ENCODE measurements at places on chromosomes 1 and 21.
A peak's percentile ranks its signal among the peaks of the same experiment; 100 is the strongest.

GRCh38 chr1:235950318-235950717, 83.6 kb upstream of the LYST start:
- no peak for DNase-seq

DNA sequence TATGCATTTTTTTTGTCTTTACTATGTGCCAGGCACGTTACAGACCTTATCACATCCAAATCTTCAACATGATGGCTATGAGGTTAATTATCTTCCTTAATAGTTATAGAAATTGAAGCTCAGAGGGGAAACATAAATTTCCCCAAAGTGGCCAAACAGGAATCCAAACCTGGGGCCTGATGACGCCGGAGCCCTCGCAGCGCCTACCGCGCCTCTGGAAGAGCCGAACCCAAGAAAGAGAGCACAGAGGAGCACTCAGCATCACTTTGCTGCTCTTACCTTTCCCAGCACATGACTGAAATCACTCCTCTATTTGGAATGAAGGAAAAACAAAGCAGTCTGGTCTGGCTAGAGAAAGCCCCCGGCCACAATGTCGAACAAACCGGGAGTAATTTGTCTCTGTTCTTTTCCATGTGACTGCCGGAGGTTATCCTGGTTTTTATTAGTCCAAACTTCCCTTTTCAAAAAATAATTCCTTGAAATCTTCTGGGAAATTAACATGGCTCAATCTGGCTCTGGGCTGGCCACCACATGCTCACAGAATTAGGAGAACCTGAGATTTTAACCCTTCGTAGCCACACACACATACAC, 195.5 kb downstream of the ADSS2 start:
- DNase-seq: no peak

GRCh38 chr1:115958866-115959265, 17.4 kb upstream of the SLC22A15 start:
- DNase-seq: peak; percentile 76

DNA sequence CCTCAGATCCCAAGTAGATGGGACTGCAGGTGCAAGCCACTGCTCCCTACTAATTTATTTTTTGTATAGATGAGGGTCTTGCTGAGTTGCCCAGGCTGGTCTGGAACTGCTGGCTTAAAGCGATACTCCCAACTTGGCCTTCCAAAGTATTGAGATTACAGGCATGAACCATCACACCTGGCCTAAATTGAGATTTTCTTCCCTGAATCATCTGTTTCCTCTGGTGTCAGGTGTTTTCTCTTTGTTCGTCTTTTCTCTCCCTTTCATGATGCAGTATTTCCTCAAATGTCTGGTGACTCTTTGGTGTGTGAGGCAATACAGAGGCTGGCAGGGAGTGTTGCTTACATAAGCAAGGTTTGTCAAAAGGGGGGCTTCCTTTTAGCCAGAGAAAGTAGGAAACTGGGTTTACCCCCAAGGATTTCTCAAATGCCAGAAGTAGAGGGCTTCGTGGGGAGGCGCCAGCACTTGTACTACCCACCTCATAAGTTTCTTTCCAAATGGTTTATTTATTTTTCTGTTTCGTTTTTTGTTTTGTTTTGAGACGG, 27.6 kb downstream of the CLDN14 start:
- DNase-seq: no peak

GRCh38 chr1:231121533-231121932, 40.3 kb upstream of the TRIM67 start:
- no peak for DNase-seq

DNA sequence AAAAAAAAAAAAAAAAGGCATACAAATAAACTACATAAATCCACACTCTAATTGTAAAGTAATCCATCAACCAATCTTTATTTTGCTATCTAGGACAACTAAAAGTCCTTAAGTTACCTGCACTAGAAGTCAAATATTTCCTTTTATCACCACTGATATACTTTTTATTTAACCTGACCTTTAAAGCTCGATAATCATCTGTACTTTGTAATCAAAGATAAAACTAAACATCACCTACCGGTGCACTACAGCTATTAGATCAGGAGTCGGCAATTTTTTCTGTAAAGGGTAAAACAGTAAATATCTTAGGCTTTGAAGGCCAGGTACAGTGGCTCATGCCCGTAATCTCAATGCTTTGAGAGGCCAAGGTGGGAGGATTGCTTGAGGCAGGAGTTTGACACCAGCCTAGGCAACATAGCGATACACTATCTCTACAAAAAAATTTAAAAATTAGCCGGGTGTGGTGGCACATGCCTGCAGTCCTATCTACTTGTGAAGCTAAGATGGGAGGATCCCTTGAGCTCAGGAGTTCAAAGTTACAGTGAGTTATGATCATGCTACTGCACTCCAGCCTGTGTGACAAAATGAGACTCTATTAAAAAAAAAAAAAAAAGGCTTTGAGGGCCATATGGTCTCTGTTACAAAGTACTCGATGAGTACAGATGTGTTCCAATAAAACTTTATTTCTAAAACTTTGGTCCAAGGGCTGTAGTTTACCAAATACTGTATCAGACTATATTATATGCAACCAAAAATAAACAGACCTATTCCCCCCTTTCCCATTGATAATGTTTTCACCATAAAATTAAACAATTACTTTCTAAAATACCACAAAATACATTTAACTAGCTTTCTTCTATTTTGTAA, 47.1 kb downstream of the TESK2 start:
- no peak for DNase-seq

DNA sequence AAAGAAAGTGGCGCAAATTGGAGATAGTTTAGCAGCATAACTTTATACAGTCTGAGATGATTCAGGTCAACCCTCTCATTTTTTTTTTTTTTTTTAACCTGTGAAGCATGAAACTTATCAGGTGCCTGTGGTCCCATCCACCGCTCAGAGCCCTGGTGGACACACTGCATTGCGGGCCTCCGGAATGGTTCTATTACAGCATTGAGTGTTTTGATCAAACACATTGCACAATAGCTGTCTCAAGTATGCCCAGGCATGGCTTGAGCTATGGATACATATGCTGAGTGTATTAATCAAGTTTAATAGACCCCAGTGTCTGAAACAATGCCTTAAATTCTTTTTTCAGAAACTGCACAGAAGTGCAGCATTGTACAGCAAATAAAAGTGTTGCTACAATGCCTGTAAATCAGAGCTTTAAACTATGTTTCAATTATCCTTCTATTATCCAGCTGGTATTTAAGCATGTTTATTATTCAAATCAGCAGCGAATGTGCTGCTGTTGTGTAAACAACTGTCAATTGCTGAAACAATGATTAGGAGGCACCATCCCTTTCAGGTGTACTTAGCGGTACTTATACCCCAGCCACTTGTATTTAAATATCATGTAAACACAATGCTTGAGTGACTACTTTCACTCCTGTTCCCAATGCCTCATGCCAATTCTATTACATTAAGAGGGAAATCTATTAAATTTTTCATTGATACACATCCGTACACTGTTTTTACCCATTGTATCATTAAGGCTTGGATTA, 456.6 kb downstream of the RPS6KC1 start:
- no peak for DNase-seq

DNA sequence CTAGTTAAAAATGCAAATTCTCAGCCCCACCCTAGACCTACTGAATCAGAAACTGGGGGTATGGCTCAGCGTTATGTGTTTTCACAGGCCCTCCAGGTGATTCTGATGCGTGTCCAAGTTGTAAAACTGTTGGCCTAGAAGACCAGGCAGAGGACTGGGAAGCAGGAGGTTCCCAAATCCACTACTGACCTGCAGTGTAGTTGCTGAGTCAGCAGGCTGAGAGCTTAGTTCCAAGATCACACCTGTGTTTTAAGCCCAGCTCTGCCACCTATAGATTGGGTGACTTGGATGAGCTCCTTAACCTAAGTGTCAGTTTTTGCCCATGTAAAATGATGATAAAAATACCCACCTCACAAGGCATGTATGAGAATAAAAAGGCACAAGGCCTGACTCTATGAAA, 4.1 kb downstream of the GRHL3 start:
- no peak for DNase-seq

DNA sequence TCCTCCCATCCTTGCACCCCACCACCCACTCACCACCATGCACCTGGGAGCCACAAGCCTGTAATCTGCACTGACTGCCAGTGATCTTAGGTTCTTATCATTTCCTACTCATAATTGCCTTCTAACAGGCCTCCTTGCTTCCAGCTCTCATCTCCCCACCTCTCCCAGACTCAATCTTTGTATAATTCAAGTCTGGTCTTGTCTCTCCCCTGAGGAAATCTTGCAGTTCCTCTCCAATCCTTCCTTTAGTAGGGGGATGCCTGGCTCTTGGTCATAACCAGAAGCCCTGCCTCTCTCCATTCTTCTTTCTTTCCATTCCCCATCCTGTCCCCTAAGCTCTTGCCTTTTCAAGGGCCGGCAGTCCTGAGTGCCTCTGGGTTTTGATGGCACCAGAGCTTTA, 27.8 kb downstream of the PIGM start:
- no peak for DNase-seq

- DNase-seq: no peak
Measured at GRCh38 chr1:11581445-11581991, 72.7 kb downstream of the FBXO2 start.

DNA sequence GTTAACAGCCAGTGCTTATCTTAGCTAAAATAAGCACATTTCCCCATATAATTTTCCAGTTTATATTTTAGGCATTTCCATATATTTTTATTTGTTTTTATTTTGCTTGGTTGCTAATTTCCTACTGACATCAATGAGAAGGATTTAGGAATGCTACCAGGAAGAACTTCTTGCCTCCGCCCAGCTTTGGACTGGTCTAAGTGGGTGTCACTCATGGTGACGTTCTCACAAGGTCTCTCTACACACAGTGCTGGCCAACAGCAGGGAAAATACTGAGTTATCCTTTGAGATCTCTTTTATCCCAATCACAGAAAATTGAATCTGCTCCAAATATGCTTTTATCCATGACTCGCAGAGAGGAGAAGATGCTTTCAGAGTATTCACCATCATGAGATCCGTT, 13.2 kb downstream of the MX1 start:
- DNase-seq: no peak

GRCh38 chr1:198764748-198765147, 125.9 kb downstream of the PTPRC start:
- no peak for DNase-seq

DNA sequence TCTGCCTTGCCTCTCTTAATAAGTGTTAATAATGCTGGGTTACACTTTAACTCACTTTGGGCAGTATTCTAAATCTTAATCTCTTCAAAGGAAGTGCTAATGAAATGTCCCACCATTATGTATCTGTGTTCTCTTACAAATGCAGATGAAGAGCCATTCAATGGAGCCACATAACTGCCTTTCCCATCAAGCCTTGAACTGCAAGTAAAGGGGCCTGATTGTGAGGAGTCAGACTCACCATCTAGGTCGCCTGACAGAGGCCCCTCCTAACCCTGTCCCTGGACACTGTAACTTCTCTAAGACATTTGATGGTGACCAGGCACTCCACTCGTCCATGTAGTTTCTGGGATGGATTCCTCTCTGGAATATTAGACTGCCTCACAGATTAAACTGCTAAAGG, 329.4 kb downstream of the KIF26B start:
- DNase-seq: no peak

DNA sequence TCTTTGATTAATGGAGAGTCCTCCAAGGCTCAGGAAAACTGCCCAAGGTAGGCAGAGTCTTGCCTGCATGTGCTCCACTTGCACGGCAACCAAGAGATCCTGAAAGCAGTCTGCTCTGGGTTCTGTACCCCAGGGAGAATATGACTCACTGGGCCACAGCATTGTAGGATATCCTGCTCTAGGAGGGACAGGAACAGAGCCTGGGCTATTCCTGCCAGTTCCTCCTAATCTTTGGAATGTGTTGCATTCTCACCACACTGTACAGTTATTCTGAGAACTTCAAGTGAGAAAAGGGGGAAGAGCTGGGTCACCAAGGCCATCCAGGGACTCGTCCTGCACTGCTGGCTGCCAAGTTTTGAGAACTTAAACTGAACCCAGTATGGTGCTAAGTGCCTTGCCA, 278.5 kb downstream of the MATN1 start:
- DNase-seq: no peak

DNA sequence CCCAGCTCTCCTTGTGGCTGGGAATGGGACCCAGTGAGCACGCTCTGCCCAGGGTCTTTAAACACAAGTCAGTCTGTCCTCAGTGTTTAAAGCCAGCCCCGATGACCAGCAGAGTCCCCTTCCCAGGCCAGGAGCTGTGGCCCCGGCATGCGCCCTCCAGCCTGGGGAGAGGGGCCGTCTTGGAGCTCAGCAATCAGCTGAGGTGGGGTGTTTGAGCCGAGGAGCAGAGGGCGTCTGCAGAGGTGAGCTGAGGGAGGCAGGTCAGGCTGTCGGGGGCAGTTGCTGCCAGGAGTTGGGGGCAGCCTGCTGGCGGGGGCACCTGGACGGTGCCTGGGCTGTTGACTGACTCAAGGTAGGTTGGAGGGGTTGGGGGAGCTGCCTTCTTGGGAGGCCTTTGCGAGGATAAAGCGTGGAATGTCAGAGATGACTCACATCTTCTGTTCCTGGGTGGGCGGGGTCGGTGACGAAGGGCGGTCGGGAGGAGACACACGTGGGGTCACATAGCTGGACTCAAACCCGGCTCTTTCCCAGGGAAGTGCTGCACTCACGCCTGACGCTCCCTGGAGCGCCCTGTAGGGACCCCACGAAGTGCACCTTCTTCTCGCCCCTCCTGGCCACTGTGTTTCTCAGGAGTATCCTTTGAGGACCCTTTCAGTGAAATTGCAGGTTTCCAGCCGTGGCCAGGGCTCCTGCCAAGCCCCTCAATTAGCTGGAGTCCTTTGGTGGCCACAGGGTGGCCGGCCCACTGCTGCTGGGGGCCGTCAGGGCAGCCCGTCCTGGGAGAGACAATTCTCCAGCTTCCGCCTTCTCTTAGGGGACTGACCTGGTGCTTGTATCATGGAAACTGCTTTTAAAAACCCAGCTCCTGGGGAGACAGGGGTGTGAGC, 86.2 kb downstream of the SIK1 start:
- no peak for DNase-seq

DNA sequence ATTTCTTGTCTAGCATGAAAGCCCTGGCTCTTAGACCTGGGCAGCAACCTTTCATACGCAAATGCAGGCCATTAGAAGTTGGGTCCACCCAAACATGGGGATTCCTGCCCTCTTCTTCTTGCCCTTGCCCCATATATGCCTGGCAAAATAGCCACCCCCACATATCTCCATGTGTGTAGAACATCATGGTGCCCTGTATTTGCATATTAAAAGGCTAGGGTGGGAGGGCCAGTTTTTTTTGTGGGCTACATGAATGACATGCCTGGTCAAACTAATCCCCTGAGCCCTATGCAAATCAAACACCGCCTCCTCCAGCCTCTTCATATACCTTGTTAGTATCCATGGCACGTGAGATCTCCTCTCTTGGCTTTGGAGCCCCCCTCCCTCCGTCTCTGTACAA, 24.7 kb downstream of the MFSD2A start:
- no peak for DNase-seq

- no peak for DNase-seq
Measured at GRCh38 chr1:183164963-183165362, 21.1 kb upstream of the LAMC2 start.

GRCh38 chr1:18569251-18569650, 61.4 kb upstream of the PAX7 start:
- peak; percentile 26 for DNase-seq

DNA sequence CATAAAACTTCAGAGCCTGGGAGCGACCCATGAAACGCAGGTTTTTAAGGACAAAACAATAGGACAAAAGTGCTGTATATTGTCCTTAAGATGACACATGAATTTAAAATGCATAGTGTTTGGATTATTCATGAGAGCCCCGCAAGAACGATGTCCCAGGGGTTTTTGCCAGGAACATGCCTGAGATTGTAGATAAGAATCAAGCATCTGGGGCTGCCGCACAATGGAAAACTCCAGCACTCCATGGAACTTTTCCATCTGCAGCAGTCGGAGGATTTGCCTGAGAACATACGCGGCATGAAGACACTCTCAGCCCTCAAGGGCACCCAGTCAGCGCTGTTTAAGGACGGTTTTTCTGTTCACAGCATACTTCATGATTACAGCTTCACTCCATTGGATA, 5.3 kb upstream of the ERG start:
- DNase-seq: no peak

Data from cerebellar nuclear complex (tissue), 1 donor.